ENCODE measurements at places on chromosomes 3 and 15.

GRCh38 chr3:156304406-156304805 lies 184.0 kb downstream of the KCNAB1 start:
- no peak for DNase-seq

DNA sequence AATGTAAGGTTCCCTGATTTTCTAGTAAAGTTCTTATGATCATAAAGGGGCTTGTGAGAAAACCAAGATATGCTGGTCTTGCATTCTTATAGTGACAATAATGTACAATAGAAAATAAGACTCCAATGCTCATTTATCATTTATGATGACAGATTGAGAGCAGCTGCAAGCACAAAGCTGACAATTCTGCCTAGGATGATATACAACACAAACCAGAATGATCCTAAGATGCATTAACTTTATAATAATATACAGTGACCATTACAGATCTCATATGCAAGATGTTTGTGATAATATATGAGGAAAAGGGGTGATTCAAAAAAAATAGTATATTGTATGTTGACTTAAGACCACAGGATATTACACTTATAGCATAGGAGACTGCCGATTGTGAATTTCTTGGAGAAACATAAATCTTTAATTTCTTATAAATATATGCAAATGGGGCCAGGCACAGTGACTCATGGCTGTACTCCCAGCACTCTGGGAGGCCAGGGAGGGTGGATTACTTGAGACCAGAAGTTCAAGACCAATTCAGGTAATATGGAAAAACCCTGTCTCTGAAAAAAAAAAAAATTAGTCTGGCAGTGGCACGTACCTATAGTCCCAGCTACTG lies 387.0 kb downstream of the ZBBX start:
- DNase-seq = no peak

DNA sequence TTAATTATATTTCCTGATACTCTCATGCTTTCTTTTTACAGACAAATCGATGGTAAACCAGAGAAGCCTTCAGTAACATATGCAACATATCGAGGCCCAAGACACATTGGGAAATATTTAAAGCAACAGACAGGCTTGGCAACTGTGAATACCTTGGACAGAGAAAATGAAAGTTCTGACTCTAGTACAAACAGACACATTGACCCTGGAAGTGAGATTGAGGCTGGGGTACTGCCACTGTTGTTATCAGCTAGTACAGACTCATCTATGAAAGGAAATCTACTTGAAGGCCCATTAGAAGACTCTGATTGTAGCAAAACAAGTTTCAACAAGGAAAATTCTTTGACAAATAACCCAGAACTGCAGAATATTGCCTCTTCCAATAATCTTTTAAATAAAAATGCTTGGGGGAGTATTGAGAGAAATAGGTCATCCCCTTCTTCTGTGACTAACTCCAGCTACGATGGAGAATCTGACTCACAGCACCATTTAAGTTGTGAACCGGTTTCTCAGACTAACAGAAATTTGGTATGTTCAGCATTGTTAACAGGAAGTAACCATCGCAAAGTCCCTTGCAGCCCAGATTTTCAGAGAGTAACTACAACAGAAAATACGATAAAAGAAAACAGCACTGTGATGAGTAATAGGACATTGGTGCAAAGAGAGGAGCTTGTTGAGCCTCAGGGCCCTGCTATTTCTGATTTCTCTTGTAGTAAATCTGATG lies 50.2 kb downstream of the CRYBG3 start:
- peak; percentile 13 for DNase-seq

GRCh38 chr3:98777801-98778220 lies 14.7 kb downstream of the ST3GAL6 start:
- no peak for DNase-seq

DNA sequence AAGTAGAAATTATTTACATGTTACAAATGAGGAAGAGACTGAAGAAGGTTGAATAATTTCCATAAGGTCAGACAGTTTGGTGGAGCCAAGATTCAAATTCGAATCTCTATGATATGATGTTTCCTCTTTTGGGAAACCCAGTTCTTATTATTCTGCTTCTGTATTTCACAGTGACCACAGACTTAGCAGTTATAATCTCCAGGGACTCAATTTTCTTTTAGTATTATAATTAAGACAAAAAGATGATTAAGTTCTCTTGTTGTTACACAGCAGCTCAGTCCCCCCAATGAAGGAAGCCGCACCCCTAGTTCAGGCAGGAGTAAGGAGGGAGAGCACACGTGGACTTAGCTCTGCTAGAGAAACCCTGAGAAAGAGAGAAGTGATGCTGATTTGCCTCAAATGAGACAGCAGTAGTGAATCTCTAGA lies 130.6 kb downstream of the CCNL1 start:
- DNase-seq = no peak

DNA sequence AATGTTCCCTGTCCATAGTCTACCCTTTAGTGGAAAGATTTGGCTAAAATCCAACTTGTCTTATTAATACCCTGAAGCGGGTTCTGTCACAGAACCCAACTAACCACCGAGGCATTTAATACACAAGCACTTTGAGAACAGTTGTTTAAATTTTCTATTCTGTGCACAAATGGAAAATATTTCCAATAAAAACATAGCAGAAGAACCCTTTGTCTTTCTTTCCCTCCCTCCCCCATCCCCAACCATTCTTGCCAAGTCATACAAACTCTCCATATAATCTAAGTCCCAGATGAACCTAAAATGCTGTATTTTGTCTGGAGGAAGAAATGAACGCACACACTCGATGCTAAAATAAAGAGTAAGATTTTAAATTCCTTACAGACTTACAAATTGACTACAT lies 126.9 kb upstream of the STRIT1 start:
- DNase-seq = no peak

GRCh38 chr15:100665570-100665969 lies 63.2 kb downstream of the ASB7 start:
- no peak for DNase-seq

- DNase-seq = no peak
Measured at GRCh38 chr15:74497584-74497983, 36.6 kb upstream of the UBL7 start.
